ENCODE measurements at places on chromosomes 1 and 21. TPM values are rescaled to one million over a fixed set of nuclear protein-coding genes. Genes with fewer than 3 reads are reported as not detected.
A peak's percentile ranks its signal among the peaks of the same experiment; 100 is the strongest.

DNA sequence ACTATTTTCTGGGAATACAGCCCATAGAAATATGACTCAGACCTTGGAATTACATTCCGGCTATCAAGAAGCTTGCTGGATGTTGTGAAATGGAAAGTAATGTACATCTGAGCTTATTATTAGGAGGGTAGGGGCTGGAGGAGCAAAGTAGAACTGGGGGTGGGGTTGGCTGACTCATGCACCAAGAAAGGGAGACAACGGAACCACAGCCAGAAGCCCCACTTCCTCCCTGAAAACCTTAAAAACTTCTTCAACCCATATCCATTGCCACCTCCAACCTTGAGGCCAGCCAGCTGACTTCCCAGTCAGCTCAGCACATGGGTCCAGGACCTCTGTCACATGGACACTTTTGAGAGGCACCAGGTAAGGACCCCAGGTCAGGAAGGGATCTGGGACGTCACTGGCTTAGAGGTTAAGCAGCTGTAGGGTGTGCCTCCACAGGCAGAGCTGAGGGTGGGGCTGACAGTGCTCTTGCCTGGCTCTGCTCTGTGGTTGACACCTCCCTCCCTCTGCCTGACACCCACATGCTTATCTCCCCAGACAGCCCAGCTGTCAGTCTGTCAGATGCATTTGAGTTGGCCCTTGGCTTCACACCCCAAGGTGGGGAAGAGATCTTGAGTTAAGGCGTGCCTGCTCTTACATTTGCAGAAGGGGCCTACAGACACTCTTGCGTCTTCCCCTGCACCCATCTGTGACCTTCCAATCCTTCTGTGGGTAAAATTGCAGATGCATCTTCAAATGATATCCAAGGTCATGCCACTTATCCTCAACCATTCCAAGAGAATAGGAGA lies 5.7 kb upstream of the ZNF683 start:
- peak; percentile 96 for DNase-seq

DNA sequence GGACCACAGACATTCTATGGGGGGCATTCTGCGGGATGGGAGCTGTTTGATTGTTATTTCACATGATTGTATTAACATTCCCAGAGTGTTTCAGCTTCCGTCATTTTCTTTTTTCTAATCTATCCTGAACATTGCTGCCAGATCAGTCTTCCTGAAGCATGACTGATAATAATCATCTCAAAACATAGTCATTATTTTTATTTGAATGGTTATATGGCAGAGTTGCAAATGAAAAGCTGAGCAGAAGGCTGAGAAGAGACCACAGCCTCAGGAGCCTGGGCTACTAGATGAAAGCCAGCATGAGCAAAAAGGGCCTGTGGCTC lies 109.0 kb downstream of the ERG start:
- DNase-seq = no peak

GRCh38 chr1:119091618-119092017 lies 48.8 kb downstream of the WARS2 start:
- DNase-seq = no peak

DNA sequence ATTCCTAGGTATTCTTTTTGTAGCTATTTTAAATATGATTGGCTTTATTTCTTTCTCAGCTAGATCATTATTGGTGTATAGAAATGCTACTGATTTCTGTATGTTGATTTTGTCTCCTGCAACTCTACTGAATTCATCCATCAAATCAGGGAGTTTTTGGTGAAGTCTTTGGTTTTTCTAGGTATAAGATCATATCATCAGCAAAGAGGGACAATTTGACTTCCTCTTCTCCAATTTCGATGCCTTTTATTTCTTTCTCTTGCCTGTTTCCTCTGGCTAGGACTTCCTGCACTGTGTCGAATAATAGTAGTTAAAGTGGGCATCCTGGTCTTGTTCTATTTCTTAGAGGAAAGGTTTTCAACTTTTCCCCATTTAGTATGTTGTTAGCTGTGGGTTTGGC lies 27.5 kb upstream of the PRKACB start:
- DNase-seq = no peak

DNA sequence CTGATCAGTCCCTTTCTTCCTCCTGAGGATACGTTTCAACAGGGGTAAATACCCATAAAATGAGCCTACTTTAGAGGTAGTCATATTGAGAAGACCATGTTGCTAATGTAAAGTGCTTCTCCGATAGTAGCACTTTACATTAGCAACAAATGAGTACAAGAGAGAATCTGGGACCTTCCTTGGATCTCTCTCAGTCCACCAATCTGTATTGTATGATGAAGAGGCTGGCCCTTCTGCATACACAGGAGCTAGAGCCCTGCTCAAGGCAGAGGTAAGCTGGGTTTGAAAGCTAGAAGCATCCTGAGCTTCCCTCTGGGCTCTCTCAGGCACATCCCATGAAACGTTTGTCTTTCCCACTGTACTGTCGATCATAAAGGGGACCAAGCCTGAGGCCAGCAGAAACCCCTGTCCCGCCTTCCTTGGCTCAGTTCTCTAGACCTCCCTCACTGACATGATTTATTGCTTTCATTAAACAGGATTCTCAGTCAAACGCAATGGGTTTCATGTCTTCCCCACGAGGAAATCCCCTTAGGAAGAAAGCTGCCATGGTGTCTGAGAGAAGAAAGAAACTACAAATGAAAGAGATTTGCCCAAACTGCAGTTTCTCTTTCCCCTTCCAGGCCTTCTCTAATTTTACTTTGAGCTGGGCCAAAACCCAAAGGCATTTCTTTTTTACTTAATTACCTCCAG lies 62.8 kb upstream of the BCAR3 start:
- peak; percentile 11 for DNase-seq

GRCh38 chr1:244751271-244751895 lies 84.1 kb upstream of the COX20 start:
- no peak for DNase-seq

The TEKT2 gene
- not detected for total RNA-seq

The SLC2A5 gene
- total RNA-seq = not detected

DNA sequence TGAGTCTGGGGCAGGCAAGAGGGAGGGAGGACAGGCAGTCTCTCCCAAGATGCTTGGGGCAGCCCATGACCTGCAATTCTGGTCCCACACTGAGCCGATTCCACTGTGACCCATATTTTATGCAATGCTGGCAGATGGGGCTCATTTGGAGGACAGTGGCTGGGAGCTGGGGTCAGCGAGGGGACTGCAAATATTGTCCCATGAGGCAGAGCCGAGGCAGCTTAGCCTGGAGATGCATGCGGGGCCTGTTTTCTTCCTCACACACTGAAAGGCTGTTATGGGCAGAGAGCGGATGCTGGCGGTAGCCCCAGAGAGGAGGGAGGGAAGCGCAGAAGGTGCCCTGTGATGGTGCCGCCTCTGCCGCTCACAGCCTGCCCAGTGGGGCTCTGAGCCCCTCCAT lies 128.5 kb upstream of the POU3F1 start:
- DNase-seq = no peak

DNA sequence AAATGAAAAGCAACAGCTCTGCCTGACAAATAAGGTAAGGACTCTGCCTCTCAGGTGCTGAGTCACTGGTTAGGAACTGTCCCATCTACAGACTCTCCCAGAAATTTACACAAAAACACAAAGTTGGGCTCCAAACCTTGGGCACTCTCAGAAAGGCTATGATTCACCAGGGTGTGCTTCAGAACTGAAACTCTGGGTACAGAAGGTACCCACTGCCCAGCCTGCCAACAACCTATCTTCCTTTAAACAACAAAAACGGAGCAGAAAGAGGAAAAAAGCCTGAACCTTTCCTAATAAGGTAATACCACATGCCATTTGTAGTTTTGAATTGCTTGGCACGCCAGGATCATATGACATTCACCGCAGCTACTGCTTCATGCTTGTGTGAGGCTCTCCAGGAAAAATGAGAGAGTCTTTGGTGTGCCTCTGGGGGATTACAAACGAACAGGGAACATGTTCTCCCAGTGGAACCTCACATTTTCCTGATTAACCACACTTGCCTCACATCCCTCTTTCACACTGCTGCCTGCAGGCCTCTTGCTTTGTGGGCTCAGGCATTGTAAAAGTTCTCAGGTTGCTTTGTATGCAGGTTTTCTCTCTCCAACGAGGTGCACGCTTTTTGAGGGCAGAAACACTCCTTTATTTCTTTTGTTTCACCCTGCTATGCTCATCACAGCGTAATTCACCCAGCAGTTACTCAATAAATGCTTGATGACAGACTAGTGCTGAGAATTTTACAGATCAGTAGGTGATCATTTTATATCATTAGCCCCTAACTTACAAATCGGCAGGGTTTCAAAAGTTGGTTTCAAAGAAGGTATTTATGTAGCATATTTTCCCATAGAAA lies 65.1 kb downstream of the GADD45A start:
- peak; percentile 81 for DNase-seq

GRCh38 chr1:18157968-18158367 lies 50.4 kb downstream of the IGSF21 start:
- no peak for DNase-seq

The ATP5PO gene
- total RNA-seq = 477 TPM

The IGSF21 gene
- not detected for total RNA-seq

GRCh38 chr1:156257711-156258110 lies 9.9 kb upstream of the PAQR6 start:
- DNase-seq = no peak

DNA sequence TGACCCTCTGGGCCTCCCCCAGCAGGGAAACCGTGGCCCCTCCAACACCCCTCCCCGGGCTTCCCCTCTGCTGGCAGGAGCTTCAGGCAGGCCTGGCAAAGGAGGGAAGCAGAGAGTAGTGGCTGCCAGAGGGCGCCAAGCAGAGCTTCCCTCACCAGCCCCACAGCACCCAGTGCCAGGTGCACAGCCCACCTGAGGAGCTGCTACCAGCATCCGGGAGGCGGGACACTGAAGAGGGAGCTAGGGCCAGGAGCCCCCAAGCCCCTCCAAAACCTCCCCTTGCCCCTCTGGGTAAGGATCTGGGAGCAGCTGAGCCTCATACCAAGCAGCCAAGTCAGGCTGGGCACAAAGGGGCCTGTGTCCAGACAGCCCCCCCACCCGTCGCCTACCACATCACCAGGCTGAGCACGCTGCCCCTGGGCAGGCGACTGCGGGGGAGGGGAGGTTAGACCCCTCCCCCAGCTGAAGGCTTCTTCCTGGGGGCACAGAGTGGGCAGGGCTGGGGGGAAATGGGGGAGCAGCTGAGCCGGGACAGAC lies 19.6 kb downstream of the CCDC24 start:
- no peak for DNase-seq

- DNase-seq = no peak
Observed at GRCh38 chr1:109931189-109931731, 20.6 kb downstream of the CSF1 start.

GRCh38 chr1:113281550-113281949 lies 108.8 kb upstream of the MAGI3 start:
- DNase-seq = no peak

DNA sequence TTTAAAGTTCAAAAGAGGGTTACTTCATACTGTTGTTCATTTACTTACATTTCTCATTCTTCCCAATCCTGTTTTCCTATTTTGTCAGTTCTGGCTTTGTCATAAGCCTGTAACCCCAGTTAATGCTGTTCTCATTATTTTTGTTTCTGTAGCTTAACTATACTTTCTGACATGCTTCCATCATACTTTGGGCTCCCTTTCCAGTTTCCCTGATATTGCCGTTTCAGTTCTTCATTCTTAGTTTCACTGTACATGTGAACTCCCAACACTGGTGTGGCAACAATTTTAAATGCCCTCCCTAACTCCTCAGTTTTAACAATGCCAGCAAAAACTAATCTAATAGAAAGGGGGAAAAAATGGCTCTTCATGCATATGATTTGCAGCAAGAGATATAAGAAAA lies 456.7 kb downstream of the LMO4 start:
- DNase-seq = no peak

GRCh38 chr1:118247593-118247992 lies 62.6 kb upstream of the SPAG17 start:
- peak; percentile 30 for DNase-seq

DNA sequence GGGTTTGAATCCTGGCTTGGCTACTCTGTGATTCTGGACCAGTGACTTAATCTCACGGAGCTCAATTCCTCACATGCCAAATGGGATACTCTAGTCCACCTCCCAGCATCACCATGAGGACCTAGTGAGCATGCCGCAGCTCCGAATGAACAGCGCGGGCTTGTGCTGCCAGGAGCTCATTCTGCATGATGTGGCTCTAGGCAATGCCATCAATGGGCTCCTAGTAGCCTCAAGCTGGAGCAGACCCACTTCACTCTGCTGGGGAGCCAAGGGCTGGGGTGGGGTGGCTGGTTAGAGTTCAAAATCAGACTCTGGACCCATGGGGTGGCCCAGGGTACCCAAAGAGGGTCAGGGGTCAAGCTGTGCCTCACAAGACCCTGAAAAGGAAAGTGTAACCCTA lies 41.5 kb downstream of the CDK18 start:
- no peak for DNase-seq

GRCh38 chr1:29793653-29794348 lies 557.5 kb downstream of the PTPRU start:
- no peak for DNase-seq

- no peak for DNase-seq
Observed at GRCh38 chr1:3321559-3322449, 132.7 kb upstream of the ARHGEF16 start.

GRCh38 chr1:101064697-101065096 lies 39.1 kb upstream of the DPH5 start:
- no peak for DNase-seq

The CAMK2N1 gene
- total RNA-seq = 2.9 TPM

- DNase-seq = no peak
Observed at GRCh38 chr1:213061263-213061662, 10.2 kb downstream of the RPS6KC1 start.

GRCh38 chr1:242178924-242179708 lies 180.2 kb upstream of the MAP1LC3C start:
- no peak for DNase-seq

DNA sequence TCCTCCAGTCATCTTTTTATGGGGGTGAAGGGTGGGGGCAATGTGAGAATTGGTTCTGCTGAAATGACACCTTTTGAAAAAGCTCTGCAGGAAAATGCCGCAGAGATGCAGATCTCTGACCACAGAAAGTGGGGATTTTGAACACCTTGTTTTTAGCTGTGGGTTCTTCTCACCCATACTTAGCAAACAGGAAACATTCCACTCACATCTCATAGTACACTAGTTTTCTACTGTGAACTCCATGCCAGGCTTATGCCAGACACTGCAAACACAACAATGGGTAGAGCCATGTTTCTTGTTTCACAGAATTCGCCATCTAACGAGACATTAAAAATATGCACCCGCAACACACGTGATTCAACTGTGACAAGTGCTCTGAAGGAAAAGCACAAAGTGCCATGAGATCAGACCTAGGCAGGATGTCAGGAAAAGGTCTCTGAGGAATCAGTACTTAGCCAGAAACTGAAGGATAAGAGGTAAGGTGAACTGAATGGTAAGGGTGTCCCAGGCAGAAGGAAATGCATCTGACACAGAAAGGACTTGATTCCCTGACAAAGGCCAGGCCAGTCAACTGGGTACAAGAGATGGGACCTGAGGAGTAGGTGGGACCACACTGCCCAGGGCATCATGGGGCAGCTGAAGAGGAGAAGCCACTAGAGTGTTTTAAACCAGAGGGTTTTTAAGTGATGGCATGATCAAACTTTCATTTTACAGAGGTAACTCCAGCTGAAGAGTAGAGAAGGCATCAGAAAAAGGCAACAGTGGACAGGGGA lies 83.8 kb upstream of the JAK1 start:
- no peak for DNase-seq

All from A172 (cell line).